ENCODE measurements at places on chromosomes 7 and 10.

DNA sequence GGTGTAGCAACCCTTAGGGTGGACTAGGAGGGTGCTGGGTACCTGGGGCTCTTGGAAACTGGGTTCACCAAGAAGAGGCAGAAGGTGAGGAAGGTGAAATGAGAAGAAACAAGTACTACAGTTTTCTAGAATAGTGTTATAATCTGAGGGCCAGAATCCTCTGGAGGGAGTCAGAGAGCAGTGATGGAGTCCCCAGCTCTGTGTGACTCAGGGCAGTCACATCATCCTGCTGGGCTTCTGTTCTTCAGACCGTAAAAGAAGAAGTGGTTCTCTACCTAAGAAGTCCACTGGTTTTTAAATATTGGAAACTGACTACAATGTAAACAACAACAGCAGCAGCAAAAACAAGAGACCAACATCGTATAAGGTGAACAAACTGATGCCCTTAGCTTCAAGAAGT, 197.3 kb downstream of the PRPF18 start:
- no peak for DNase-seq

GRCh38 chr10:132788180-132788830, 2.4 kb upstream of the NKX6-2 start:
- no peak for DNase-seq

DNA sequence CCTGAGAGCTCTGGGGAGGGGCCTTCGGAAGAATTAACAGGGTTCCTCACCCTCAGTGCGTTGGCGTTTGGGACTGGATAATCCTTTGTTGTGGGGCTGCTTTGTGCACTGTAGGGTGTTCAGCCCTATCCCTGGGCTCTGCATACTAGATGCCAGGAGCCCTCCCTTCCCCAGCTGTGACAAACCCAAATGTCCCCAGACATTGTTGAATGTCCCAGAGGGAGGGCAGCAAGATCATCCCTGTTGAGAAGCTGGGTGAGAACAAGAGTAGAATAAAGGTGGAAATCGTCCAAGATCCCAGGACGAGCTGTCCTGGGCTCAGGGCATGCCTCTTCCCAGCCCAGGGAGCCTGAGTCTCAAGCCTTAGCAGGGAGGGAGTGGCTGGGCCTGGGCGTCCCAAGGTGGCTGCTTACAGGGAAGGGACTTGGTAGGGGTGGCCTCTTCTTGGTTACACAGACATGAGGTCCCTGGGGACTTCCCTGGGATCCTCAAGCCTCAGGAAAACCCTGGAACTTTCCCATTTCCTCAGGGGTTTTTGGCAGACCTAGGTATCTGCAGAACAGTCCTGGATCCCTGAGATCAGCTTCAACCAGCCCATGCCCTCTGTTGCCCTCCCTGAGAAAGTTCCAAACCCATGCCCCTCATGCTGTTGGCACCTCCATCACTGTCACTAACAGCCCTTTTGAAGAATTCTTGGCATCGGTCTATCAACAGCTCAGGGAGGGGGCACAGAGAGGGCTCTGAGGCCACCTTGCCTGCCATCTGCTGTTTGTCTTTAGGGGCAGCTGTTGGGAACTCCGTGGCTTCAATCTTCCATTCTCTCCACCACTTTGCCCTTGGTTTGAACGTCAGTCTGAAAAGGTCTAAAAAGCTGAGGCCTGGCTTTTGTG, 53.7 kb downstream of the GOLGA7B start:
- no peak for DNase-seq

DNA sequence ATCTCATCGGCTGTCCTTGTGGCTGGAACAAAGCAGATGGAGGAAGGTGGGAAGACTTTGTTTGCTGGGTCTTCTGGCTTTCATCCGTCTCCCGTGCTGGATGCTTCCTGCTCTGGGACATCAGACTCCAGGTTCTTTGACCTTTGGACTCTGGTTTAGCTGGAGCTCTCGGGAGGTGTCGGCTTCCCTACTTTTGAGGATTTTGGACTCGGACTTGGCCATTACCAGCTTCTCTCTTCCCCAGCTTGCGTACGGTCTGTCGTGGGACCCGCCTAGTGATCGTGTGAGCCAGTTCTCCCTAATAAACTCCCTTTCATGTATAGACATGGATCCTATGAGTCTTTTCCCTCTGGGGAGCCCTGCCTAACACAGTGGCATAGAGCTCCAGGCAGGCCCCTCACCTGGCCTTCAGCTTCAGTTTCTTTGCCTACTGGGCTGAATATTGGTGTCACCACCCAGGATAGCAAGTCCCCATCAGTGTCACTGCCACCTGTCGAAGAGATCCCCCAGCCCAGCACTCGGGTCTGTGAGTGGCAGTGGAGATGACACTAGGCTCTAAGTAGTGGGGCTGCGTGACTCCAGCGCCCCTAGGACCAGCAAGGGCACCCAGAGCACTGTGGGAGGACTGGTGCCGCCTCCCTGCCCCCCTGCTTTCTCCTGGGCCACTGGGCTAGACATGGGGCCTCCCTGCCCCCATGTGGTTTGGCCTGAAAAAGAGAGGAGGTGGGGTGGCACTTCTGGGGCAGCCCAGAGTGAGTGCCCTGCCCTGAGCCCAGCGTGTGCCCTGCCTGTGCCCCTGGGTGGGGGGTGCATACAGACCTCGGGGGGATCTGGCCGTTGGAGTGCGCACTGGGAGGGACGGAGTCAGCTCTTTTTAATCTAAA, 135.6 kb downstream of the LHPP start:
- DNase-seq = peak; percentile 20

DNA sequence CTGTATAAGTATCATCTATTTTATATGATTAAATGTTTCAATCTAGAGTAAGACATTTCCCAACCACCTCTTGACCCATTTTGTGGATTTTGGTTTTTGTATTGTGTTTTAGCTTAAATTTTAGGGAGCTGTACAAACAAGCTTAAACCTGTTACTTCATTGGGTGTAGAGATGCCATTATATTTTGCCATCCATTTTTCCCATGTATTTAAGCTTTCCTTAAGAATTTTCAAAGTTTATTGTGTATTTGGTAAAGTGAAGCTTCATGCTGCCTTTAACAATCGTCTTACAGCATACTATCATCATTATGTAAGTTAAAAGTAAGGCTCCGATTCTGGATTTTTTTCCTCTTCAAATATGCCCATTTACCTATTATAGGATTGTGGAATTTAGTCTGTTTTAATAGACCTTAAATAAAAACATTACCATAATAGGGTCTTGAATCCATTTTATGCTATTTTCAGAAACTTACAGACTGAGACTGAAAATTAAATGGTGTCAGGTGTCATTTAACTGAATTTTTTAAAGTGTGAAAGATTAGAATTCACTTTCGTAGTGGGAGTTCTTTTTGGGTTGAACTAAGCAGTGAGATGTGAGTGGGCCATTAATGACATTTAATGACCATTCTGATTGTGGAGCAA, 2.2 kb downstream of the KMT2E start:
- DNase-seq = no peak

GRCh38 chr10:117885206-117885829, 161.4 kb downstream of the RAB11FIP2 start:
- DNase-seq = no peak

DNA sequence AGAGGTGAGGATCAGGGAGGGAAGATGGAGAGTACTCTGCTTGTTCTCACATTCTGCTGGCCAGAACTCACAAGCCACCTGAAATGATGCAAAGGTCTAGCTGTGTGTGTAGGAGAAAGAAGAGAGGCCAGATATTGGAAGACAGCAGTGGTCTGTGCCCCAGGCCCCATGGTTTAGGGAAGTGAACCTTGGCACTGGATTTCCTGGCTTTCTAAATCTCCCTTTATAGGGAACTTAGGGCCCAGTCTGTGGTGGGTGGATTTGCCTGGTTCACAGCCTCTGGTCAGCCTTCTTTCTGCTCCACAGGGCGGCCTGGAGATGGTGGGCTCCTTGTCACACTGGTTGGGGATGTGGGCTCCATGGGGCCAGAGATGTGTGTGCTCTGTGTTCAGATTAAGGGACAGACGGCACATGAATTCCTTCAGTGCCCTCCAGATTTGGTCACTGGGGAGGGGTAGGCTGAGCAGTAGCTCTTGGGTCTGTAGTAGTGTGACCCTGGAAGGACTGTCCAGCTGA, 9.5 kb upstream of the SH2D4B start:
- no peak for DNase-seq

GRCh38 chr10:131320860-131321604, 9.5 kb upstream of the TCERG1L start:
- DNase-seq = no peak

GRCh38 chr10:69068549-69068948, 19.4 kb upstream of the SRGN start:
- DNase-seq = no peak

DNA sequence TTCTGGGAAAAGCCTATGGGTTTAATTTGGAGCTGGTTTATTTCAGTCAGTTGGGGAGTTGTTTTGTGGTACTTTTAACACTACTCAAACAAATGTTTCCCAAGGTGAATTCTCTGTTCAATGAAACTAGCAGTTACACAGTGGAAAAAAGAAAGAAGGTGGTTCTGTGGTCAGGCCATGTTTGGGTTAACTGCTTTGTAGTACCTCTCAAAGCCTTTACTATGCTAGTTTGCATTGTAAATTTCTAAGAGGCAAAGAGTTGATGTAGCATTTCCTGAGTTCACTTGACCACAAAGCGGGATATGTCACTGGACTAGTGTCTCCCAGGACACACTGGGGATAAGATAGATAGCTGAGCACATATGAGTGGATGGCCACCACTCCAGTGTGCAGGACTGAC, 145.4 kb downstream of the KIF20B start:
- no peak for DNase-seq

- no peak for DNase-seq
Observed at GRCh38 chr10:71603150-71603549, 116.4 kb downstream of the C10orf105 start.

DNA sequence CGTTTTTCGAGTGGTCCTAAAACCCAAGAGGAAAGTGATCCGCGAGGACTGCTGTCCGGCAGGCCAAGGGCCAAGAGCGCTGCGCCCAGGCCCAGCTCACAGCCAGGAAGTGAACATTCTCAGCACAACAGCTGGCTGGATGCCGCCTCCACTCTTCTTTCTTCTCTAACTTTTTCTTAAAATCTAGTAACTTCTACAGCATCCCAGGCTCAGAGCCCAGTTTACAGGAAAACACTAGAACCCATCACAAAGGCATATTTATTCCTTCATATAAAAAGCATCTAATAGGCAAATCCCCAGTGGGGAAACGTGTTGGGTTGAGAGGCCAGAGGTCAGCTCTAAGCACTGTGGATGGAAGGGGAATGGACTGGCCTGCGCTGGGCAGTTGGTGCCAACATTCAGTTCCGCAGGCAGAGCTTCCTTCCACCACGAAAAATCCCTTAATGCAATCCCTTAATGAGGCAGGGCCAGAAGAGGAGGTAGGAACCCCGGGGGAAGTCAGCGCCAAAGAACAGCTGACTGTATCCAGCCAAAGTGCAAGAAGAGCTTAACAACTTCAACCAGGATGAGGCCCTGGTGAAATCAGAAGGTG, 74.8 kb downstream of the ZRANB1 start:
- DNase-seq = peak; percentile 81

GRCh38 chr7:86995052-86995725, 64.3 kb downstream of the ELAPOR2 start:
- no peak for DNase-seq

DNA sequence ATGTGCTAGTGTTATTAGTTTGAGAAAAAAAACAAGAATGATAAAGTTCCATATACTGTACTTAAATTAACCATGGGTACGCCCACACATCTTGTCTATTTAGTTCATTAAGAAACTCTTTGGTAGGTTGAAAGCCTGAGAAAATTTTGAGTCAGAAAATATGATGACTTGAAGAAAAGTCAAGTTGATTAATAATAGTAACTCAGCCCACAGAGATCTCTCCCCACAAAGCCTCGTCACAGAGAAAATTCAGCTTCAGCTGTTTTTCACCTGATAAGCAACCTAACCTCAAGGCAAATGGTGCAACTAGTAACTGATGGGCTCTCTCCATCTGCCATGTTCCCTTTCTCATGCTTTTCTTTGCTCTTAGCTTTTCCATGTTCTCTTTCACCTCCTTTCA, 1021.6 kb downstream of the GATA3 start:
- no peak for DNase-seq

GRCh38 chr7:70439651-70440050, 692.3 kb upstream of the GALNT17 start:
- no peak for DNase-seq

DNA sequence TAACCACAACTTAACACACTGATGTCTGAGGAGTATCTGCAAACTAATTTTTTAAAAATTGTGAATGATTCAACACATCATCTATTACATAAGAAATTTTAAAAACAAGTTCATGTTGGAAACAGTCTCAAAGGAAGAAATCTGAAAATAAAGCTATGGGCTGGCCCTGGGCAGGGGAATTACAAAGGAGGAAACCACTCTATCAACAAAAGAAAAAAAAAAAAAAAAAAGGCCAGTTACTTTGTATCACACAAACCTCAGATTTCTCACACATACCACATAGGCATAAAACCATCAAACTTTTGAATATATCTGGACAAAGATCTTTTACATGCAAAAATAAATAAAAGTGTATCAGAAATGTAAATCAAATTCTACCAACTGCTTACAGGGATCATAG, 20.8 kb downstream of the TIAL1 start:
- no peak for DNase-seq

DNA sequence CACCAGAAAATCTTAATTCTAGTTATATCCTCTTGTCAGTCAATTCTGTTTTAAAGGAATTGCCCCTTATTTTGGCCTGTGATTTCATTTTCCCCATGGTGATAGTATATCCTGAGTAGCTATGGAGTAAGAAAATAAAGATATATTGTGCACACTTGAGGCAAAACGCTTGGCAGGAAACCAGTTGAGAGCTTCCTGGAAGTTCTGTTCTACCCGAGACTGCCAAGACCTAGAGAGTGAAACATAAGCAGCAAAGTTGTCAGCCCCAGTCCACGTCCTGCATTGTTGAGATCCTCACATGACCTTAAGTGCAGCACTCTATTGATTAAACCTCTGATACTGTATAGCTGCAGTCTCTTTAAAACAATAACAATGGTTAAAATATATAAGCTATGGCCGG, 235.2 kb downstream of the CDC14C start:
- DNase-seq = no peak

DNA sequence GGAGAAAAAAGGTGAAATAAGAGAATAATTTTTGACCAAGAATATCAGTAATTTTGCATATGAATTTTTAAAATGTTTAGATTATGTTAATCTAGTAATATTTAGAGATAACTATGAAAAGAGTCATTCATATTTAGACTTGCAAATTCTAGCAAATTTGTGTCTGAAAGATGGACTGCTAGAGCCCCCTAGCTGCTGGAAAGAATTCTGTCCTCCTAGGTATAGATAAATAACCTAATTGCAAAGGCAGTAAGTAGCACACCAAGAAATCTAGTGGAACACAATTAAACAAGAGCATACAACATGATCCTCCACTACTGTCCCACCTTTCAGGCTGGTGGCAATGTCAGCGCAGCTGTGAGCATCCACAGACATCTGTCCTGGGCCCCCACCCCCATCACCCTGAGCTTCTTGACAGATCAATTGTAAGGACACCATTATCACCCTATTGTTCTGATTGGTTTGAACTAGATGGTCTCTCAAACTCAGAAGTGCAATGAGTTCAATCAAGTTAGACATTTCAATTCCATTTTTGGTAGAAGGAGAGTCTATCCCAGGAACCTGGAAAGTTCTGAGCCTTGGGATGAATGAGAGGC, 15.0 kb upstream of the GFRA1 start:
- DNase-seq = no peak

GRCh38 chr10:115818012-115818411, 455.0 kb downstream of the GFRA1 start:
- no peak for DNase-seq

GRCh38 chr10:4186849-4187540, 402.0 kb upstream of the KLF6 start:
- DNase-seq = no peak

GRCh38 chr7:75642810-75643486, 95.8 kb downstream of the HIP1 start:
- DNase-seq = no peak

- DNase-seq = no peak
Observed at GRCh38 chr10:128766915-128767314, 640.7 kb upstream of the MKI67 start.

Measured in Right ventricle myocardium inferior (tissue), 1 donor.